ENCODE measurements at places on chromosomes 2 and 18. TPM values are rescaled to one million over a fixed set of nuclear protein-coding genes. Genes with fewer than 3 reads are reported as not detected.
A peak's percentile ranks its signal among the peaks of the same experiment; 100 is the strongest.

DNA sequence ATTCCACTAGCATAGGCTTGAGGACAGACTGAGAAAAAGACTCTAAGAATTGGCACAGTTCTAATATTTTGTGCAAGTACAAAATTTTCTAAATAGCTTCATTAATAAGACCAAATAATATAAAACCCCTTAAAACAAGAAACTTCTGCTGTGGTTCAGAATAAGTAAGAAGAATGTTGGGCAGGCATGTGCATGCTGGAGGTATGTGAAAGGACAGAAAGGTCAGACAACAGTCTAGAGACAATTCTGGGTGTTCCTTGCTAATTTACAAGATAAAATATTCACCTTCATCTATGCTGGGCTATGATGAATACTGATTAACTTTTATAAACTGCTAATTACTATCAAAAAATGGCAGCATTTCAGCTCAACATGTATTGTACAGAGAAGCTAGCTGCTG is 14.9 kb downstream of the CEBPZOS start:
- no peak for DNase-seq

GRCh38 chr2:128573531-128573930 is 254.9 kb upstream of the HS6ST1 start:
- DNase-seq, result peak; percentile 65

DNA sequence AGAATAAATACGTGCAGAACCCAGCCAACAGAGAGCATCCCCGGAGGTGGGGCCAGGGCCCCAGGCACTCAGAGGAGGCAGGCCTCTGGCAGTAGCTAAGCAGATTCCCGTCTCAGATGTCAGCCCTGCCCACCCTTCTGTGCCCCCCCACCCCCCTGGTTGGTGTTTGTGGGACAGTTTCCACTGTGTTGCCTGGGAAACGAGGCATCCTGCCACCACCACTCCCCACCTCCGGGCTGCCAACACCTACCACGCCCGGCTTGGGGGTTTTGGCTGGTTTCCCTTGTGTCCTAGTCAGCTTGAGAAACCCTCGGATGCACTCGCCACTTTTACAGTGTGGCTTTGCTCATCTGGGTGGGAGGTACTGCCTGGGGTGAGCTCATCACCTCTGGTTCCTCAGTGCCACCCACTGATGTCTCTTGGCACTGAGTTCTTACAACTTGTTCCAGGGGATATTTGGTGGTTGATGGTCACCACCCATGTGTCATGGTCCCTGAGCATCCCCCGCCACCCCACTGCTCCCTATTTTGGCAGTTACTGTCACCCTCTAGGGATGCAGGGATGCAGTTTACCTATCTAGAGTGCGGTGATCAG is 72.4 kb upstream of the YWHAQ start:
- peak; percentile 82 for DNase-seq

DNA sequence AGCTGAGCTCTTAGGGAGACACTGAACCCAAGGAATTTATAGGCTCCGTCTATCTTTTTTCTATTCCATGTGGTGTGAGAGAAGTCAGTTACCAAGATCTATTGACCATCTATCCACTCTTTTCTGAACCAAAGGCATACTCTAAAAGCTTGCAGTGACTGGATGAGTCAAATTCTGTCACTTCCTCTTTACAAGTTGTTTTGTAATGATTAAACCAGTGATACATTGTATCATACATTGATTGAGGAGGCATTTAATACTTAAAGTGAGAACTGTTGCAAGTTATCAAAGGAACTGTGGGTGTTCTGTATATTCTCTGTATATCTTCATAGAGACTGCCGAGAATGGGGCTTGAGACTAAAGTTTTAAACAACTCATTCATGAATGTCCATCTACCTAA is 188.8 kb downstream of the CAMKMT start:
- DNase-seq, result no peak

DNA sequence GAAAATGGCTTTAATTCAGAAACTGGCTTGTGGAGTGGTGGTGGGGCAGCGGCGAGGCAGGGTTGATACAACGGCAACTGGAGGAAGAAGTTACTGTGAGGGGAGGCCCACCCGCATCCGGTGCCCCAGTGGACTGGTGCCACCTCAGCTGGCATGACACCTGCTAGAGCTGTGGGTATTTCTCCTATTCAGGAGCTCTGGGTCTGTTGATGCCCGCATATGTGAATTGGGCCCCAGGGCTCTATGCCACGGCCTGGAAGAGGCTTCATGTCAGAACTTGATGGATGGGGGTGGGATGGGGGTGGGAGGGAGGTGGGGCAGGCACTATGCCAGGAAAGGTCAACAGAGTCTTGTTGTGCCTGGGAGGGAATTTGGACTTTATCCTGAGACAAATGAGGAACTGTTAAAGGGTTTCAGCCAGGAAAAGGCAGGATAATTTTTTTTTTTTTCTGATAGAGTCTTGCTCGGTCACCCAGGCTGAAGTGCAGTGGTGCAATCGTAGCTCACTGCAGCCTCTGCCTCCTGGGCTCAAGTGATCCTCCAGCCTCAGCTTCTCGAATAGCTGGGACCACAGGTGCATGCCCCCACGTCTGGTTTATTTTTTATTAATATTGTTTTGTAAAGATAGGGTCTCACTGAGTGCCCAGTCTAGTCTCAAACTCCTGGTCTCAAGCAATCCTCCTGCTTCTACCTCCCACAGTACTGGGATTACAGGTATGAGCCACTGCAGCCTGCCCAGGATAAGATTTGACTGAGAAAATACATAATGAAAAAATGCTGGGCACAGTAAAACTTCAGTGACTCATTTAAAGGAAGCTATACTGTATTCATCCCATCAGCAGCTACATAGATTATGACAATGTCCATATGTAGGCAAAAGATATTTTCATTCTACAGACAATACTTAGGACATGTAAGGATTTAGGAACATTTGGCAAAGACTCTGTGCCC is 52.6 kb downstream of the SH2D6 start:
- no peak for DNase-seq

GRCh38 chr2:126668254-126668653 is 12.3 kb downstream of the GYPC start:
- peak; percentile 10 for DNase-seq

GRCh38 chr2:64987001-64987955 is 1.9 kb upstream of the SLC1A4 start:
- no peak for DNase-seq

GRCh38 chr18:74268933-74269620 is 22.7 kb downstream of the CYB5A start:
- DNase-seq, result no peak

- no peak for DNase-seq
These were observed 1491.9 kb upstream of the CELF4 start for GRCh38 chr18:39057423-39058064.

GRCh38 chr2:46369783-46370182 is 72.6 kb downstream of the EPAS1 start:
- DNase-seq, result no peak

GRCh38 chr2:202023198-202023903 is 10.3 kb upstream of the FZD7 start:
- DNase-seq, result no peak

DOCK10 gene
- total RNA-seq, result 35.4 TPM

ALPG gene
- not detected for total RNA-seq

REEP1 gene
- total RNA-seq, result 0.34 TPM

MATN3 gene
- total RNA-seq, result 0.34 TPM

Data from suprapubic skin (tissue), 4 donors.